CD4-positive, alpha-beta T cell treated with Interleukin-2 at 100 ng/mL for 4 hours (primary cell): ENCODE measurements at places on chromosomes 4 and X.

DNA sequence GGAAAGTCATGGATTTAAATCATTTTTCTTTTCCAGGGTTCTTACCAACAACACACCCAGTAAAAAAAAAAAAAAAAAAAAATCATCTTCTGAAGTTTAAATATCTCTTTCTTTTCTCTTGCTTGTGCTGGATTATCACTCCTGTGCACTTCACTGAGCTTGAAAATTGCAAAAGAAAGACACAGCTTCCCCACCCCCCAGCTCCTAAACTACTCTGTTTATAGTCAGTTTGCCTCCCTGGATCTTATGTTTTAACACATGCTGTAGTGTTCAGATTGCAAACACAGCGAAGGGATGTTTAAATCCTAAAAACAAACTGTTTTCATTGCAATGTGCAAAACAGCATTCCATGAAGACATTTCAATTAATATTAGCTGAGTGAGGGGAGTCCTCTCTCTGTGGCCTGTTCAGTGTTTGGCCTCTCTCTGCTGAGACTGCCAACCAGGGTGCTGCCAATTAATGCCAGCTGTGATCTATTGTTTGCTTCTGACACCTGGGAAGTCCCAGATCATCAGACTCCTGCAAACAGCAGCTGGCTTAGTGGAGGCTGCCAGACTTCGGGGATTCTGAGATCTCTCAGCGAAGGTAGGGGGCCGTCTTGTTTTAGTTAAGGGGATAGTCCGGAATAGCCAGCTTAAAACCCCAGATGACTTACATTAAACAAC lies 171.1 kb upstream of the PITX2 start:
- DNase-seq = no peak

DNA sequence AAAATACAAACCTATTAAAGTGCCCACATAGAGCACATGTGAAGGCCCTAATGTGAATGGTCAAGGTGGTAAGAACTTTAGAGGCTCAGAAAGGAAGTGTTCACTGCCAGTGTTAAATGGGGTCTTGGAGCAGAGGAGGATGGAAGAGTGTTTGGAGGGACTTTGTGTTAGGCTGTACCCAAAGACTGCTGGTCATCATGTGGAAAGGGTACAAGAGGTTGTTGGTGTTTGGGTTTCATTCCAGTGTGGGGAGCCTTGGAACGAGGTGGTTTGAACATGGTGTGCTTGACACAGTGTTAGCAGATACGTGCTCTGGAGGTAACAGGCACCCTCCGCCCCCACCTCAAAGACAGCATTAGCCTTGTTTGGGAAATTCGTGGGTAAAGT lies 73.1 kb downstream of the RAPGEF2 start:
- DNase-seq = no peak

DNA sequence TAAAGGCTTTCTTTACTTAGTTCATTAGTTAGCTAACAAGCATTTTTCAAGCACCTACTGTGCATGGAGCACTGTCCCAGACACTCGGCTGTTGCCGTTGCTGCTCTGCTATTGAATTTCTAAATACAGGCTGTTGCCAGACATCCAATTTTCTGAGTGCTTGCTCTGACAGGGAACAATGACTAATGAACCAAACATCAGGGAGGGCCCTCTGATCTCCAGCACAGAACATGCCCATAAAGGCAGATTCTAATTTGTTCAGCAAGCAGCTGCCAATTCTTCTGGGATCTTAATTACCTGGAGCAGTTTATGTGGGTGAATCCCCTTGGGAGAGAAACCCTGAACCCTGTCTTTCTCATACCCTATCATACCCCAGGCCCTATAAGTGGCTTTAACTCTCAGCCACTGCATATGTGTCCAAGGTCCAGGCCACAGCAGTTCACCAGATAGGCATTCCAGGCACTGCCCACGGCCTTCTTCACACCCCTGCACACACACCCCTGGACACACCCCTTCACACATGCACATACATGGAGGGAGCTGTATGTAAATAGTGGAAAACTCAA lies 27.9 kb downstream of the TSC22D3 start:
- DNase-seq = no peak

DNA sequence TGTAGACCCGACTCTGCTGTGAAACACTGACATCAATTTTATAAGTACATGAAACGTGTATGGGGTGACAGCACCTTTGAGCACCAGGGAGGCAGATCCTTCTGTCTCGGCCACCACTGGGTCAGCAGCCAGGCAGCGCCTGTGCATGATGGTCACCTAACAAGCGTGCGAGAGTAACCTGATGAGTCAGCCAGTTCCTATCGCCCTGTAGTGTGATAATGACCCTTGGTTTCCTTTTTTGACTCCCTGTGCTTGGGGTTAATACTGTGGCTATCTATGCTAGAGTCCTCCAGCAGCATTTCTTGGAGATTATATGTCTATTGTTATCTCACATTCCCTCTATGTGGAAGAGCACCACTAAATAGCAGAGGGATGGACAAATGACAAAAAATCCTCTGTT lies 101.6 kb downstream of the NPNT start:
- no peak for DNase-seq

DNA sequence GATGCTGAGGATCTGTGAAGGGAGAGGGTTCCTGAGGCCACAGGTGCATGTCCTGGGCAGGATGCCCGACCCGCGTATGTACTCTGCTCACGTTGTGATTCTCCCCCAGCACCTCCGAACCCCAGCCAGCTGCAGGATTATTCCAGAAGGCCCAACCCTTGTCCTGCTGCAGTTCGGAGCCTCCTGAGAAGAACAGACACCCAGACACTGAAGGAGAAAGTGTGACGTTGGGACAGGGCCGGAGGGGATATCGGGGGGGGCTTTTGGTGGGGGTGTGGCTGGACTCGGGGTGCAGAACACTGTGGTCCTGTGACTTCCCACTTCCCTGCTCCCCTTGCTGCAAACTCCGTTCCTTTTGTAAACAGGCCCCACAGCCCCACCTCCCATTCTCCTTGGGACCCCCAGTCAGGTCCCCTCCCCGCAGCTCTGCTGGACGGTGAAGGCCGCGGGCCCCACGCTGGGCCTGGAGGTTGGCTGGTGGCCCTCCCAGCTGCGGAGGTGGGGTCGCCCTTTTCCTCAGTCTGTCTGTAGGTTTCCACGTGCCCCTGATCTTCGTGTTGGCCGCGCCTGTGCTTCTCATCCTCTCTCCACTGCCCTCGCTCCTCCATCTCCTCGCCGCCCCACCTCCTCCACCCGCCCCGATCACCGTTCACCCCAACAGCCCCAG lies 83.0 kb upstream of the ADRA2C start:
- DNase-seq = no peak

DNA sequence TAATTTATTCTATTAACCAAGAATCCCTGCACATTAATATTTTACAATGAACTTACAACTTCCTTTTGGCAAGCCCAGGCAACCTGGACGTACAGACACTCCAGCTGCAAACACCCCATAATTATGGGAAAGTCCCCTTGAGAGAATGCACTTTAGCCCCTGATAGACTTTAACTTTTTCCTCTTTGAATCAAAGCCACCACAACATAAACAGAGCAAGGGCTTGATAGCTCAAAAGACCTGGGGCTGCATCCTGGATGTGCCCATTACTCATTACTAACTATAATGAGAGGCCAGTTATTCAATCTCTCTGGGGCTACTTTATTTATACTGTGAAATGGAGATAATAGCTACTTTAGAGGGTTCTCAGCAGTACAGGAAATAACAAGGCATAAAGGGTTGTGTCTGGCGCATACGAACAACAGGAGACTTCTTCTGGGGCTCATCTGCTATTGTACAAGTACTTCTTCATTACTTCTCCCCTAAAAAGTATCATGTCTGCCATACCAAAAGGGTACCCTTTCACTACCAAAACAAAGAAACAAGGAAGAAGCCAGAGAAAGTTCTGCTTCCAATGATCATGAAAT lies 54.9 kb downstream of the CASK start:
- no peak for DNase-seq
